ENCODE measurements at places on chromosomes 5 and 9.

DNA sequence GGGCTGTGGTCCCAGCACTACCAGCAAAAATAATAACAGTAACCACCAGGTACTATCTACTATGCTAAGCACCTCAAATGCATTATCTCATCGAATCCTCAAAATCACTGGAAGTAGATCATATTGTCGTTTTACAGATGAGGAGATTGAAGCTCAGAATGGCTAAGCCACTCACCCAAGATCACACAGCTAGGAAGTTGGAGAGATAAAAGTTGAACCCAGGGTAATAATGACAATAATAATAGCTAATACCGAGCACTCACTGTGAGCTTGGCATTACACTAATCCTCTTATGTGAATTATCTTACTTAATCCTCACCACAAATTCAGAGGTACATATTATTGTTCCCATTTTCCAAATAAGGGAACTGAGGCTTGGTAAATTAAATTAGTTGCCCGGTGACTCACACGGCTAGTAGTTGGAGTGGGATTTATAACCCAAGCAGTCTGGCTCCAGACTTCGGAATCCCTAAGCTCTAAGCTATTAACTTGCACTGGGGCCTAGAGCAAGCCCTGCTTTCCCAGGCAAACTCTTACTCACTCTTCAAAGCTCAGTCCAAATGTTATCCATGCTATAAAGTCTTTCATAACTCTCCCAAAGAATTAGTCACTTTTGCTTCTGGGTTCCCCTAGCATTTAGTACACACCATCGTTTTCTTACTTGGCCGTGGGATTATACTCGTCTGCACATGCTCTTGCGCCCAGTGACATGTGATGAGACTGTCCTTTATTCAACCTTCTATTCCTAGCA lies 3.8 kb downstream of the ARSI start:
- no peak for DNase-seq

DNA sequence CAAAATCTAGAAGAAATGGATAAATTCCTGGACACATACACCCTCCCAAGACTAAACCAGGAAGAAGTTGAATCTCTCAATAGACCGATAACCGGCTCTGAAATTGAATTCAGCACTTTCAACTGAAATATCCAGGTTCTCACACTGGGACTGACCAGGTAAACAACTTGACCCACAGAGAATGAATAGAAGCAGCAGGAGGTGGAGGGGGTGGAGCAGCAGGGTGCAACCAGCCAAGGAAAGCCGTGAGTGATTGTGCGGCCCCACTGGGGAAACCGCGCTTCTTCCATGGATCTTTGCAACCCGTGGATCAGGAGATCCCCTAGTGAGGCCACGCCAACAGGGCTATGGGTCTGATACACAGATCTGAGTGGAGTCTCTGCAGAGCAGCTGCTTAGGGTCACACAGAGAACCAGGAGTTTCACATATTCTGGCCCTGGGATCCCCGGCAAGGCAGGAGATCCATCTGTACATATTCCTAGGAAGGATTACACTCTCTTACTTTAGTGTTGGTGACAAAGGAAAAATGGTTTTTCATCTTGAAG lies 181.5 kb downstream of the SLCO4C1 start:
- DNase-seq = no peak

- no peak for DNase-seq
These were observed 45.0 kb downstream of the PCDHGC5 start for GRCh38 chr5:141533897-141534296.

DNA sequence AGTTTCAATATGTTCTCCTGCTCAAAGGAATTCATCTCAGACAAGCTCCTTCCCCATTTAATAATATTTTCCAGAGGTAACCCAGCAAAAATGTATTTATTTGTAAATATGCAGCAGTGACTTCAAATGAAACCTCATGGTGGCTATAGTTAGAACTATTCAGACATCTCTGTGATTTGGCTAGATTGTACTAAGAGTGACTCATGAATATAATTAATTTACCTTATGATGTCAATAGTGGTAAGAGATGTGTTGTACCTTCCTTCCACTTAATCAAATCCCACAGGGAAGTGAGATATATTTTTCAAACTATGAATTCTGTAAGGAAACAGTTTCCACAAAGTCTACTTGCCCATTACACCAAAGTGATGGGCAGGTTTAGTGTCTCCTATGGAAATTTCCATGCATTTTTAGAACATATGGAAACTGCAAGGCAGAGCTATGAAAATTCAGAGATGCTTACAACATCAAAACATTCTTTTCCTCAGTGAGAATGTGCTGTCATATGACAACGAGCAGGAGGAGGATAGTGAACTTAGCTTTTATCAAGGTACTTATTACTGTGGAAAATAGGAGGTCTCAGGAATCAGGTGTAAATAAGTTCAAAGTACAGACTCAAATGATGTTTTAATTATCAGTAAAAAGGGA lies 34.0 kb upstream of the SPDL1 start:
- DNase-seq = no peak

DNA sequence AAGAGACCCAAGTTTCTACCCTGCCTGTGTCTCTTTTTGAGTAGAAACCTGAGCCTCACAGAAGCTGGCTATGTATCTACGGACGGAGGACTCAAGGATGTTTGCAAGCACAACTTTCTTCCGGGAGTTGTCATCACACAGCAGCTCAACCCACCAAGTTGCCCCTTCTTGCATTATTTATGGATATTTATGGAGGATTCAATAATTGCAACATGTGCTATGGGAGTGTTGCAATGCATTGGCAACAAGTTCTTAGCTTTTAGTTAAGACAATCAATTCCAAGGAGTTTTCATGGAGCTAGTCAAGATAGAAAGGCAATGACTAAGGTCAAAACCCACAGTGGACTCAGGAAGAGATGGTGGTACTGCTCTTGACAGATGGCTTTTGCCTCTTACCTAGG lies 336.9 kb downstream of the ENC1 start:
- no peak for DNase-seq

GRCh38 chr9:131178382-131178781 lies 53.0 kb downstream of the NUP214 start:
- peak; percentile 89 for DNase-seq

- DNase-seq = peak; percentile 86
These were observed 16.7 kb upstream of the MTMR12 start for GRCh38 chr5:32329395-32329834.

DNA sequence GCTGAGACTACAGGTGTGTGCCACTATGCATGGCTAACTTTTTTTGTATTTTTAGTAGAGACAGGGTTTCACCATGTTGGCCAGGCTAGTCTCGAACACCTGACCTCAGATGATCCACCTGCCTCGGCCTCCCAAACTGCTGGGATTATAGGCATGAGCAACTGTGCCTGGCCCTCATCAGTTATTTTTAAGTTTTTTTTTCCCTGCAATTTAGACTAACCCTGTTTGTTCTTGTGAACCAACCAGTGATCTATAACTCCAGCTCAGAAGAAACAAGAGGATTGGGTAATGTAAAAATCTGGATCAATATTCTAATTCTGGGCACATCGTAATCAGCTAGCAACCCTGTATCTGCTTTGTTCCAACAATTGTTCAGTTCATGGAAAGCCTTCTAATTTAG lies 155.7 kb downstream of the NXNL2 start:
- DNase-seq = no peak

GRCh38 chr9:119986205-119986604 lies 593.8 kb downstream of the CDK5RAP2 start:
- no peak for DNase-seq

DNA sequence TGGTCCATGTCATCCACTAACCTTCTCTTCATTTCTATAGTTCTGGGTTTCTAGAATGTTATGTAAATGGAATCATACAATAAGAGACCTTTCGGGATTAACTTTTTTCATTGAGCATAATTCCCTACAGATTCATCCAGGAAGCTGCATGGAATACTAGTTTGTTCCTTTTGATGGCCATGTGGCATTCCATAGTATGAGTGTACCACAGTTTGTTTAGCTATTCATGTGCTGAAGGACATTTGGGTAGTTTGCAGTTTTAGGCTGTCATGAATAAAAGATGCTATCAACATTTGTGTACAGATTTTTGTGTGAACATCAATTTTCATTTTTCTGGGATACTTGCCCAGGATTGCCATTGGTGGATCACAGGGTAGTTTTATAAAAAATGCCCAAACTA lies 6.8 kb upstream of the SPTLC1 start:
- no peak for DNase-seq

GRCh38 chr9:135671591-135672041 lies 8.5 kb downstream of the LCN9 start:
- DNase-seq = no peak

- no peak for DNase-seq
These were observed 587.4 kb downstream of the PRELID2 start for GRCh38 chr5:145247745-145248040.

GRCh38 chr5:111183064-111183463 lies 41.1 kb upstream of the CAMK4 start:
- DNase-seq = no peak

GRCh38 chr9:123425261-123425821 lies 69.3 kb downstream of the CRB2 start:
- no peak for DNase-seq

- no peak for DNase-seq
These were observed 23.4 kb upstream of the STRBP start for GRCh38 chr9:123291736-123292135.

DNA sequence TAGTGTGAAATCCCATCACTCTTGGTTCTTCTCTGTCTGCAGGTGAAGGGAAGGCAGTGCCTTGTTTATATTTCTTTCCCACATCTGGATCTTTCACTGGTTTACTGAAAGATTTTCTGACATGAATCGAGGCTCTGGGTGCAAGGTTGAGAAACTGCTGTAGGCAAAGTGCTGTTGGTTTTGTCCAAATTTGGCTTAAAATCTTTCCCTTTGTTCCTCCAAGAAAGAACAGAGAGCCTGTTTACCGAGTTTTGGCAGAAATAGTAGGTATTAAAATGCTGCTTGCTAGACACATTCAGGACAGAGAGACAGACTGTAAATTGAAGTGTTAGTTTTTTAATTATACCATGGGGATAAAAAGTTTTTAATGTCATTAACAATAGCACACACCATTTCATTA lies 21.5 kb downstream of the SKP2 start:
- DNase-seq = no peak

- no peak for DNase-seq
These were observed 339.2 kb downstream of the ARL15 start for GRCh38 chr5:53971131-53971530.

- no peak for DNase-seq
These were observed 79.1 kb upstream of the GPR151 start for GRCh38 chr5:146595088-146595487.

DNA sequence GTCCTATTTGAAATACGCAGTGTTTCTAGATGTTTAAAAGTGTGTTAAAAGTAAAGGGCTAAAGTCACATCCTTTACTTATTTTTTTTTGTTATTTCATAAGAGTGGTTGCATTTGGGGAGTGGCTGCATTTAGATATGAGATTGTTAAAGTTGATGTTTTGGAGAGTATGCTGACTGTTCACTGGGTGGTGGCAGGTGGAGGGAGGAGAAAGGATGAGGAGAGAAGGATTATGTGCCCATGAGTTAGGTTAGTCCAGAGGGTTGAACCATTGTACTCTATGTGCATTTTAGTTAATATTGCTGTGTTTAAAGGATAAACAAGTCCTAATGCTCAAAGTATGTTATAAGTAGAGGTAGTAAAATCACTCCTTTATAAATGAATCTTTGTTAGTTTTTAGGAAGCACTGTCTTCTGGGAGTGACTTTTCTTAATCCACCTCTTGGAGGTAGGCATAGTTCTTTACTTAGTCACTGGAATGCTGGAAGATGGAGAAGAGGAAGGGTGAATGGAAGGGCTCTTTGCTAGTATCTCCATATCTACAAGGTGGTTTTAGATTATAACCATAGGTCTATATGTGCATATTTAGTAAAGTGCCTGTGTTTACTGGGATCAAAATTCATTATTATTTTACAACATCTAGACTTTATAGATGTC lies 332.3 kb downstream of the NPR3 start:
- no peak for DNase-seq

DNA sequence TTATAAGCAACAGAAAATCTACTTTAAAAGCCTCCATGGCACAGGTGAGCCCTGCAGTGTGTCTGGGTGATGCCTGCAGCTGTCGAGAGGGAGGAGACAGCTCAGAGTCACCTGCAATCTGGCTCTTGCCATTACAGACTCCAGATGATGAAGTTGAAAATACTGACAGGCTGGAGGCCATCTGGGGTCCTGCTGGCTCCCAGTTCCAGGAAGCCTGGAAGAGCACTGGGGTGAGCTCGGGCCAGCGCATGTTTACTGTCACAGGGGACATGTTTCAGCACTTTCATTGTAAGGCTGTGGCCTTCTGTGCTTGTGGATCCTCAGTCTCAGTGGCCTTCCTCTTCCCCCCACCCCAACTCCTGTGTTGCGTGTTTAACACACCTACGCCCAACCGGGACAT lies 28.4 kb downstream of the CEL start:
- no peak for DNase-seq

GRCh38 chr5:139863855-139864558 lies 68.4 kb downstream of the PSD2 start:
- DNase-seq = peak; percentile 13

DNA sequence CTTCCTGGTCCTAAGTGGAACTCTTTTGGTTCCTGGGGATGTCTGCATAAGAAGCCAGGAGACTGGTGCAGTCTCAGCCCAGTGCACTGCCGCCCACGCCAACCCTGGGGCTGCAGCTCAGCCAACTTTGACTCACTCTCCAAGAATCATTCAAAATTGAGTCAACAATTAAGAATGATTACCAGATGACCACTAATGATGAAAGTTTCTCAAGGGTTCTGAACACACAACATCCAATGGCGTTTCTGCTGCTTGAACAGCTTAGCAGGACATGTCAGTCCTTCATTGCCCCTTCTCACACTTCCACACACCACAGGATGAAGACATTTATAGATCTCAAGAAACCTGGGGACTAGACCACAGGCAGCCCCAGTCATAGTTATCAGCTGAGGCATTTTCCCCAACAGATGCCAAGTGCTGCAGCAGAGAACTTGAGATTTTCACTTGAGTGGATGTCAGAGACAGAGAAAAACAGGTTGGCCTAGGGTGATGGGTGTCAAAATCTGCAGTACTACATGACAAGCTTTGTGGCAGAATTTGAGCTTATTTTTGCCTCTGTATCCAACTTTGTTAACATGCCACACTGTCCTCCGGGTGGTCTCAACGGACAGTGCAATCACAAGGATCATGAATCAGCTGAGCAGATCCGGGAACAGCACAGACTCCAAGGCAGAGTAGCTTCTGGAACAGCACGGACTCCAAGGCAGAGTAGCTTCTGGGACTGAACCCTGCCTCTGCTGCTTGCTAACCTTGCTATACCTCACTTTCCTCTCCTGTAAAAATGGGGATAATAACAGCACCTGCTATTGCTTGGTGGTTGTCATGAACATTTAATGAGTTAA lies 356.1 kb downstream of the SPOCK1 start:
- DNase-seq = no peak

GRCh38 chr5:168226012-168226411 lies 65.4 kb upstream of the WWC1 start:
- DNase-seq = no peak

DNA sequence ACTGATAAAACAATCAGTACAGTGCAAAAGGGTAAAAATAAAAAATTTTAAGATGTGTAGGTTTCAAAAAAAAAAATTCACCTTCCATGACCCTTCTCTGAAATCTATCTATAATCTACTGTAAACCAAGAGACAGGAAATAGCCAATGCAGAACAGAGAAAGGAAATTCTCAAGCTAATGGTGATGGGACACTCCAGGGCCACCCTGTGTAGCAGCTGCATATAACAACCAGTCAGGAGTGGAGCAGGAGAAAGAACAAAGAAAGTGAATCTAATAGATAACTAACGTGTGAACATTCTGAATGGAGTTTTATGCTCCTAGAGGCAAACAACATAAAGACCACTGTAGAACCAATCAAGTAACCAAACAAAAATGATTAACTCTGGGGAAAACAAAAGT lies 16.6 kb downstream of the SPTLC1 start:
- DNase-seq = no peak

- no peak for DNase-seq
These were observed 117.7 kb downstream of the SNCAIP start for GRCh38 chr5:122429545-122430318.

Measured in Kasumi-1 (cell line).